Prostate gland (tissue), 2 donors: ENCODE measurements at places on chromosomes 6 and 20.

GRCh38 chr20:47466704-47467459 lies 34.8 kb upstream of the NCOA3 start:
- no peak for DNase-seq

GRCh38 chr6:91566467-91566866 lies 979.6 kb upstream of the MAP3K7 start:
- DNase-seq = no peak

DNA sequence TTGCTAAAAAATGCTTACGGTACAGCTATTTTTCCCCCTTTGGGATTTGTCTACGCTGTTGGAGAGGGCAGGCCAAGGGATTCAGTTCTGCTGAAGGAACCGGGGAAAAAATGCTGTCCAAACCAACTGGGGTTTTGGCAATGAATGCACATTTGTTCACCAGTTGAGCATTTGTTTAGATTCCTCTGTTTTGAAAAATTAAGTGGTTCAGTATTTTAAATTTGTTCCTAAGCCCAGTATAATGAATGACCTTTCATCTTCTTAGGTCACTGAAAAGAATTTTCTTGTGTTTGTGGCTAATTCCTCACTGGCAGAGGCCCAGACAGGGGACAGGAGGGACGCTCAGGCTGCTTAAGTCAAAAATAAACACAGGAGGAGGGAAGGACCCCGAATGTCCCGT lies 10.8 kb upstream of the EYA2 start:
- no peak for DNase-seq

DNA sequence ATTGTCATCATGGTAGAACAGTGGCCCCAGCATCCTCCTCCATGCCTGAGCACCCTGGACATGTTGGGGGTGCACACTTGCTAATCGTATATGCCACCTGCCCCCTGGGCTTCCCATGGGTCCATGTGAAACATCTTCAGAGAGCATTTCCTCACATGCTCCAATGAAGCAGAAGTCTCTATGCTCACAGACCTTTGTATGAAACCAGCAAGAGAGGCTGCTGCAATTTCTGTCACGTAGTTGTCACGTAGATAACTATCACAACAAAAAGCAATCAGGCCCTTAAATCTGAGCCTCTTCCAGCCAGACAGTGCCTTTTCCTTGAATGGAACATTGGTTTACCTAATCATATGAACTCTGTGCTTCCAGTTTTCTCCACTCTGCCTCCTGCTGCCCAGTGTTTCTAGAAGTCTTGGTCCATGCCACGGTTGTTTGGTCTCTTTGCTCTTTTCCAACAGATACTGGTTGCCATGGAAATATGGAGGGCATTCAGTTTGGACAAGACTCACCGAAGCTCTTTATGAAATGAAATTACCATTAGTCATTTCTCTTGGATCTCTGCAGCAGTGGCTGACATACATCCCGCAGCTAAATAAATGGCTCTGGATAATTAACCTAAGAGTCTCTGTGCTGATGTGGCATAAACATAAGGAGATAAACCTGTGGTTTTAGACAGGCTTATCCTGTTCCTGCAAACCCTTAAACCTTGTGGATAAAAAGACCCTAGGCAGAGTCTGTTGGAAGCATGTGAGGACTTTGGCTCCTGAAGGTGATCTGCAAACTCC lies 172.8 kb upstream of the SYNDIG1 start:
- DNase-seq = no peak

GRCh38 chr6:148325316-148326068 lies 17.1 kb upstream of the SASH1 start:
- no peak for DNase-seq

DNA sequence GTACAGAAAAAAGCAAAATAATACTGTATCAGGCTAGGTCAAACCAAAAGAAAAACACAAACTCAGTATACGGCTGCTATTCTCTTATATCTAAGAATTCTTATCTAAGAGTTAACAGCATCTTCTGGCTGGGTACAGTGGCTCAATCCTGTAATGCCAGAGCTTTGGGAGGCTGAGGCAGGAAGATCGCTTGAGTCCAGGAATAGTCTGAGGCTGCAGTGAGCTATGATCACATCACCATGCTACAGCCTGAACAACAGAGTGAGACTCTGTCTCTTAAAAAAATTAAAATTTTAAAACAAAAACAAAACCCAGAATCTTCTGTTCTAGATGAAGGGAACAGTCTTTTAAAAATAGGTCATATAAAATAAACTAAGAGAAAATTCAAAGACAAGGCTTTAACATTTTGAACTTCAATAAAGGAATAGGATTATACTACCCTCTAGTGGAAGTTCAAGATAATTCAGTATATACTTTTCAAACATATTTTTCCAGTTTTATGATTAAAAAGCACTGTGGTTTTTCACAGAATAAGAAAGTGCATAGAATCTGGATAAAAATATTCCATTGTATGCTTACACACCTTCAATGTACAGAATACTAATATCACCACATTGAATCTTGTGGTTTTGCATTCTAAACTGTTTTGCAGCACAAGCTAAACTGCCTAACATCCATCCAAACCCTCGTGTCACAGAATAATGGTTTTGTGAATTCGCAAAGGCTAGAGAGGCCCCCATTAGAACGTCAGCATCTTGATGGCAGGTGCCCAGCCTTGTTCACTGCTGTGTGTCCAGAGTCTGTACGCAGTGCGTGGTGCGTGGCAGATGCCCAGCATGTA lies 39.3 kb downstream of the DTNBP1 start:
- no peak for DNase-seq

DNA sequence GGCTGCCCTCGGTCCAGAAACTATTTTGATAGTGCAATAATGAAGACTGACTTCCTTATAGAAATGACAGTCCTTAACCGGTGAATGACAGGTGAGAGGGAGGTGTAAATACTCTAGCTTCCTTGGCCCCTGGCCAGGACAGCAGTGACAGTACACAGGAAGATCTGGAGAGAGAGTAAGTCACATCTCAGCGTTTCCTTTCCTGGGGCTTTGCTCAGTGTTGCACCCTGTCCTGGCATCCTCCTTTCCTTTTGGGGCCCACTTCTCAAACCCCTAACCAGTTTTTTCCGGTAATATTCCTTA lies 336.9 kb downstream of the CD83 start:
- DNase-seq = no peak

- DNase-seq = no peak
These were observed 60.7 kb downstream of the APCDD1L start for GRCh38 chr20:58454460-58454859.

- DNase-seq = no peak
These were observed 49.7 kb upstream of the NOP56 start for GRCh38 chr20:2602746-2603145.

- no peak for DNase-seq
These were observed 119.9 kb upstream of the ENPP5 start for GRCh38 chr6:46290421-46291274.

DNA sequence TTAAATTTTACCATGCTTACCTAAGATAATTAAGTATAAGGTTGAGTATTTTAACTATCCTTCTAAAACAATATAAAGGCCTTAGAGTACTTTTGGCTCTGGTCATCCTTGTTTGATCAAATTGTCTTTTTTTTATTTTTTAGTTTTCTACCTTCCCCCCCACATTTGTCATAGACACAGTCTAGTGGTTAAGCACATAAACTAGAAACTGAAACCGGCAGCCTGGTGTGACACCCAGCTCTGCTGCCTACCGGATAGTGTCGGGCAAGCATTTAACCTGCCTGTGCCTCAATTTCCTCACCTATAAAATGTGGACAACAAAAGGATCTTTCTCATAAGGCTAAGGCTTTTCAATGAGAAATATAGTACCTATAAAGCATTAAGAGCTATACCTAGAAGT lies 21.6 kb upstream of the TULP4 start:
- DNase-seq = no peak

DNA sequence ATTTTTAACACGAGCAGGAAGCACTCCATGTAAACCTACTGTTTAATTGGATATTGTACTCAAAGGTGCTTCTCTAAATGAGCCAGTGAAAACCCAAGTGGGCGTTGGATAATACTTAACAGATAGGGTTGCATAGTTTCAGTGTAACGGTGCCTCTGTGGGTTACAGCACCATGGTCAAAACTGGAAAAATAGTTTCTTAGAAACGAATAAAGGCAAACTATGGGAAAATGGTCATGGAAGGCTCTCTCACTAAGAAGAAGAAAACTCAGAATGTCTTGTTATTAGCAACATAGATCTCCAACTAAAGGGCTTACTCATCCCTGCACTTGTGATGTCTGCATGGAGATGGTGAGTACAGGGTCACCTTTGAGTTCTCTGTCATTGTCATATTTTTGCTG lies 59.1 kb upstream of the NEDD9 start:
- DNase-seq = no peak

- no peak for DNase-seq
These were observed 9.3 kb upstream of the TXNDC5 start for GRCh38 chr6:7919871-7920270.

GRCh38 chr6:3654898-3655297 lies 96.6 kb downstream of the PXDC1 start:
- no peak for DNase-seq

DNA sequence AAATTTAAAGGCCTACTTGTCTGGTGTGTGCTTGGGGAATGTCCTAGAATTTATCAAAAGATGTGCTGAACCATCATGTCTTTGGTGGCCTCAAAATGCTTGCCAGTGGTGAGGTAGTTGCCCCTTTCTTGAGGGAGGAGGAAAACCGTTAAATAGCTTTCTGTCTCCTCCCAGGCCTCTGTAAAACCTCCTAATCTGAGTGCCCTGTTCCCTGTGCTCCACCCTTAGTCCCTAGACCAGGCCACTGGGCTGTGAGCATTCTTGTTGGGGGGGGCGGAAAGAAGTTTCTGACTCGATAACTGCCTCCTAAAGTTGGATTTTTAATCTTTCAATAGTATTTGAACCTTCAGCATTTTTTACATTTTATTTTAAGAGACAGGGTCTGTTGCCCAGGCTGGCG lies 23.1 kb downstream of the JARID2 start:
- no peak for DNase-seq

DNA sequence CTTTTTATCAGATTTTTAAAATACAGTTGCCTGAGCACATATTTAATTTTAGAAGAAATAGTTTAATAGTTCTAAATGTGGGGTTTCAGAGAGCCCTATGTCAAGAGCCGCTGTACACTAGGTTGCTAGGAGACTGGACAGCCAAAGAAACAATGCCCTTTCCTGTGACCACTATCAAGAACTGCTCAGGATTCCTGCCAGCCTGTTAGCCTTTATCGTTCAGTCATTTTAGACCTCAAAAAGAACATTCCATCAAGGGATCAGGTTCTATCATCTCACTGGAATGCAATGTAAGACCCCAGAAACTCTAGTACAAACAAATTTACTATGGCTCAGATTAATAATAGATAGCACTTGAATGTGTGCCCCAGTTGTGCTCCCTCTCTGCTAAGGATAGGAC lies 181.2 kb upstream of the CCN2 start:
- no peak for DNase-seq

DNA sequence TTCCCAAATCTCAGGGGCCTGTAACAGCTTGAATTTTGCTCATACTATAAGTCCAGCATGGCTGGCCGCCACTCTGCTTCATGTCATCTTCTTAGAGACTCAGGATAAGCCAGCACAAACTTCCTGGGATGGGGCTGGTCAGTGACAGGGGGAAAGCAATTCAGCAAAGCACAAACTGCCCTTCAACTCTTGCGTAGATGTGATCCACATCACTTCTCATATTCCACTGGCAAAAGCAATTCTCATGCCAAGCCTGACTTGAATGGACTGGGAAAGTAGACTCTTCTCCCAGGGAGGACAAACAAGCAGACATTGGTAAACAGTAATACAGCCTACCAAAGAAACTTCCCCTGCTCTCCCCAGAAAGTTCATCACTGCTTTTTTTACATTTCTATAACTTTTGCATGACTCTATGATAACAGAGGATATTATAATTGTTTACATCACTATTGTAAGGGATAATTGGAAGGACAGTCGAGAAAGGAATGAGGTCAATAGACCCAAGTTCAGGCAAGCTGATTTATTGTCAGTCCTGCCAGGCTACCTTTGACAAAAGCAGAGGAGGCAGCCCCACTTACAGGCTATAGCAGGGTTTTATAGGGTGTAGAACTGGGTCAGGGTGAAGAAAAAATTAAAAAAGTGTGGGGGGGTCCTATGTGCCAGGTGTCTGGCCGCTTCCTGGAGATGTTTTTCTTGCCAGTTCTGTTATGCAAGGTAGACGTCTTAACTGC lies 37.4 kb downstream of the RBM24 start:
- DNase-seq = no peak

DNA sequence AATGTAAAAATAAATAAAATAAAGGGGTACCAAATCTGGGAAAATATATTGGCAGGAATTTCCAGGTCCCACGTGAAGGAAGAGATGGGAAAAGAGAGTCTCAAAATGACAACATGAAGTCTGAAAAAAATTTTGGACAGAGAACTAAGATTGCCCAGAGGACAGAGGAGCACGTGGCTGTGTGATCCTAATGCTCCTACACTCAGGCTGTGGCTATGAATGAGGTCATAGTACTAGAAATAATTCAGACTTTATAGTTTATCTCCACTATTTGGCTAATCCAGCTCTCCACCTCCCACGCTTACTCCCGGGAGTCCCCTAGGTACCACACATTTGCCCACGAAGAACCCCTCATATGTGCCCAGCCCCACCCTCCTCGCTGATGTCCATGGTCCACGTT lies 42.8 kb upstream of the STMND1 start:
- DNase-seq = no peak

DNA sequence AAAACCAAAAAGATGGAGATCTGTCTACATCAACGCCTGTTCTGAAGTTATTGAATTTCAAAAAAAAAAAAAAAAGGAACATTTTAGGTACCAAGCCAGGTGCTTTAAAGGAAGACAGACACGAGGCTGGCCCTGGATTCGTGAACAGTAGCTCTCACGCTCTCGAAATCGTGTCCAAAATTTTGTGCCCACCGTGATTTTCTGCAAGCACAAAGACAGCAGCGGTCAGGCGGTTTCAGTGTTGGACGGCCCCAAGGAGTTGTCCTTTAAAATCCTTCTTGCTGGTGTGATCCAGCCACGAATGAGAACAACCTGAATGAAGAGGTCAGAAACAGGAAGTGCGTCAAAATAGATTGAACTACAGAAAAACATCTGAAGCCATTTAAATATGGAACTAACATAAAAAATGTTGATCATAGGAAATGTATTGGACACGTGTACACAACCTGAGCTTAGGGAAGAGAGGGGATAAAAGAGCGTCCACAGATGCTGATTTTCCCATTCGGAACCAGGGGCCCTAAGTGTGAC lies 78.2 kb downstream of the THBS2 start:
- DNase-seq = no peak

- no peak for DNase-seq
These were observed 4.6 kb downstream of the DLK2 start for GRCh38 chr6:43450699-43451131.

GRCh38 chr6:2885967-2886735 lies 17.0 kb downstream of the SERPINB9 start:
- no peak for DNase-seq
